ENCODE measurements at places on chromosomes 2 and 18.

- DNase-seq, result no peak
Observed at GRCh38 chr18:23703057-23703986, 14.1 kb downstream of the LAMA3 start.

- DNase-seq, result no peak
Observed at GRCh38 chr2:170500770-170501169, 214.4 kb upstream of the SP5 start.

DNA sequence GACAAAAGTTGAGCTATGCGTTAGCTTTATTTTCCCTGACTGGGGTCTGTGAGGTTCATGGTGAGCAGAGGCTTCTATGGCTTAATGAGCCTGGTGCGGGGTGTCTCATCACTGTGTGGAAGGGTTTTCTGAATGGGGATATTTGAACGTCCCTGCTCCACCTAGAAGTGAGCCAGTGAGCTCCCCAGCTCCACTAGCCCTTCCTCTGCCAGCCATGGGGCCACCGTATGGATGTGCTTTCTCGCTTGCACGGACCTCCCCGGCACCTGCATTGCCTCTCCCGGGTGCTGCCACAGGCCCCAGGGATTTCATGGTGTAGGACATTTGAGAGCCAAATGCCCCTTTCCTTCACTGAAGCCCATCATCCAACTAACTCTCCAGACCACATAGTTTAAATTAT lies 37.8 kb downstream of the CYP26B1 start:
- no peak for DNase-seq

GRCh38 chr2:36376992-36377738 lies 21.6 kb downstream of the CRIM1 start:
- DNase-seq, result no peak

GRCh38 chr2:1812926-1813325 lies 68.6 kb upstream of the PXDN start:
- no peak for DNase-seq

- no peak for DNase-seq
Observed at GRCh38 chr2:59583173-59583765, 970.2 kb downstream of the BCL11A start.

Measured in stimulated activated CD4-positive, alpha-beta T cell treated with anti-CD3 and anti-CD28 coated beads, Interleukin-12 subunit alpha, Interleukin-12 subunit beta, amount 100 ng/mL, for 48 hours (primary cell).